ENCODE measurements at places on chromosomes 5 and 9.

DNA sequence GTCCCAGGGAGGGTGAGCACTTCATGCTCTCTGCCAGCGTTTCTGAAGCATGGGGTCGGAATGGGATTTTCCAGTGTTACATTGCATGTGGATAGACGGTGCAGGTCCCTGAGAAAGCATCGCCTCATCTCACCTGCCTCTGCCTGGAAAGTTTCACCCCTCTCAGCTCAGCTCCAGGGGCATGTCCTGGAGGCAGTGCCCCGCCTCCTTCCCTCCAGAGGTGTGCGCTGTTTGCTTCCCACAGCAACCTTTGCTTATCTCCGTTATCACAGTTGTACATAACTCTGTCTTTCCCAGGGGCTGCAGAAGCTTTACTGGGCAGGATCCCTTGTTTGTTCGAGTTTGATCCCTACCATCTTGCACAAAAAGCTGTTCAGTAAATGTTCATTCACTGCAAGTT, 10.7 kb upstream of the CREBRF start:
- DNase-seq, result no peak

DNA sequence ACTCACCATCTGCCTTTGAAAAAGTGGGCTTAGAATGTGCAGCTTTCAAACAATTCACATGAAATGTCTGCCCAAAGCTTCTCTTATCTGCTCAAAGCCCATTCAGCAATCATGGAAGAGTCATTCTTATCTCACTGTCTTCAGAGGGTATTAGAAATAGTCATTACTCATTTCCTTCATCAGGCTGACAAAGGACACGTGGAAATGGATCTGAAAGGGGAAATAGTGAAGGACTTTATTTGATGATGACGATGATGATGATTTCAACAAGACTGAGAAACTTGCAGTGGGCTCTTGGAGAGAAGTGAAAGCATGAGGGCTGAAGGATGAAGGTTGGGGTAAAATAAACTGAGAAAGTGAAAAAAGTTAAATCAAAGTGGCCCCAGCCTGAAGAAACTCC, 194.3 kb downstream of the SMARCA2 start:
- DNase-seq, result no peak

DNA sequence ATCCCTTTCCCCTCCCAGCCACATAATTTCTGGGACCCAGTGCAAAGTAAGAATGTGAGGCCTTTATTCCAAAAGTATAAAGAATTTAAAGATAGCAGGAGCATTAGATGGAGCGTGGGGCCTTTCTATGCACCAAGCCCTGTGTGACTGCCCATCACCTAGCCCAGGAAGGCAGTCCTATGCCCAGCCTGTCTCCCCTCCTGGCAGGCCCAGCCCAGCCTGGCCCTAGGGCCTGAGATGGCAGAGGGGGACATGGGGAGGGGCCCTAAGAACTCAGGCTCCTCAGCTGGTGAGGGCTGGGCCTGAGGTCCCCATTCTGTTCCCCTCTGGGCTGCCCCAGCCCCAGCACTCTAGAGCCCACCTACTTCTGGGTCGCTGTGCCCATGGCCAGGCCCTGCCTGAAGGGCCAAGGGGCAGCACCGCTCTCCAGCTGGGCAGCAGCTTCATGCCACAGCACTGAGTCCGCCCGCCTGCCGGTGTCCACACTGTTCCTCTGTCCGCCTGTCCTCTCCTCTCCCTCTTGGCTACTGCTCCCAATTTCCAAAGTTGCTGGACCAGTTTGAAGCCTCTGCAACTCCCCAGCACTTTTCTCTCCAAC, 995 bp upstream of the SLC23A1 start:
- no peak for DNase-seq

DNA sequence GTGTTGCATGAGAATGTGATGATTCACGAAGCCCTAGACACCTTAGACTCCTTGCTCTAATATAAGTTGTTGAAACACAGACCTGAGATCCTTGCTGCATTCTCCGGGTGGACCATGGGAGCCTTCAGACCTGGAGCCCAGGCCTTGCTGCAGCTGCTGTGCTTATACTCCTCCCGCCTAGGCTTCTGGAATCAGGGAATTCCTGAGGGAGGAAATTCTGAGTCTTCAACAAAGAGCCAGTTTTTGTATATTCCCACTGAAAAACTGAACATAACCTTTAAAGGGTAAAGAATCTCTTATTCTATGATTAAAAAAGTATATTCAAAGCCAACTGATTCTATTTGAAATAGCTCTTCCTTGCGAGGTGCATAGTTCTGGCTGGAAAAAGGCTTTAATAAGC, 245.1 kb upstream of the ELAVL2 start:
- no peak for DNase-seq

GRCh38 chr9:126291925-126292324, 34.7 kb upstream of the MVB12B start:
- no peak for DNase-seq

DNA sequence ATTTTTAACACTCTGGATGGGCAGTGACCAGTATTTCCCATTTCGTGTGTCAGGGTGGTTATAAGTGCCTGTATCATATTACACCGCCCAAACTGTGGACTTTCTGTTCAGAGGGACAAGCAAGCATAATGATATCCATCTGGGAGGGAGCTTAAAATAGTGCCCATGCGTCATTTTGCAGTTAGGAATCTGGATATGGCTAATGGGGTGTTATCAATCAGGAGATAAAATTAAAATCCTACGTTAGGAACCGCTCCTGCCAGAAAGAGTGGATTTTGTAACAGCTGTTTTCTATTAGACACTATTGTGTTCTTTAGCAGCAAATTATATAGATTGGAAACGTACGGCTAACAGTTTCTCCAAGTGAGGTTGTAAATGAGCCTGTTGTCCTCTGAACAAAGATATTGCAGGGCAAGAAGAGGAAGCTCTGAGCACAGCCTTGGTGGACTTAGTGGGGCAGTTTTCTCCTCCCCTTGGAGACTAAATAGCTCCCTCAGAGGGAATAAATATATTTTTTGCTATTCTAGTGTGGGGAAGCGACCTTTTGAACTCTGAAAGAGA, 160.4 kb downstream of the SPATA31D1 start:
- no peak for DNase-seq

DNA sequence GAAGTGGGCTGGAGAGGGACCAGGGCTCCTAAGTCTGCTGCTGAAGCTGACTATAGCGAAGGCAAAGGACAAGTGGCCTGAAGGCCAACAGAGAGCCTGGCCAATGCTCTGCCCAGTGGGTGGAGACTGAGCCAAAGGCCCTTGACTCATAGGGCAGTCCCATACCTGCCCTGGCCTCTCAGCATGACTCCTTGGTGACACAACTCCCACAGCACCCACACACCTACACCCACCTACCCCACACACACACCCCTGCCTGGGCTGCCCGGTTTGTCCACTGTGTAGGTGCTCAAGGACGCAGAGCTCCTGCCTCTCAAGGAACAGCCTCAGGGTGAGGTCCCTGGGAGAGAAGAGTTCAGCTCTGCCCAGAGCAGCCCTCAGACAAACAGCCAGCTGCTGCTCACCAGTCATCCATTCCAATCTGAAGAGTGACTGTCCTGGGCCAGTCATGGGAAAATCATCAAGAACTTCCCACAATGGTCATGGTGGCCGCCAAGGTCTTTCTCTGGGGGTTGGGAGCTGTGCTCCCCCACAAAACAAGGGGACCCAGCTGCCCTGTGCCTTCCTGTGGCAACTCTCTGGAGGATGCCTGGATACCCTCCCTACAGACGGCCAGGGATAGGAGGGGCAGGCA, 5.0 kb downstream of the TNIP1 start:
- no peak for DNase-seq

DNA sequence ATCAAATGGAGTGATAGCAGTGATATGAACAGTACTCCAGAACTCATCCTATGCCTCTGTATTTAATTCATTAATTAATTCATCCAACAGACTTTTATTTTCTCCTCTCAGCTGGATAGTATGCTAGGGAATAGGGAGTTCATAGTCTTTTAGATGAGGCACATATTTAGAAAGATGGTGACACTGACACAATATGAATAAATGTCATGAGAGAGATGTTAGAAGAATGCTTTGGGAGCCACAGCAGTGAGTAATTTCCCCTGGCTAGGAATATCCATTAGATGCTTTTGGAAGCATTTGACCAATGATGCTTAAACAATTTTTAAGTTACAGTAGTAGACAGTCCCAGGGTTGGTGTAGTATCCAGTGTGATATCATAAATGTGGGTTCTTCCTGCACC, 428.7 kb upstream of the SGCD start:
- DNase-seq, result no peak

DNA sequence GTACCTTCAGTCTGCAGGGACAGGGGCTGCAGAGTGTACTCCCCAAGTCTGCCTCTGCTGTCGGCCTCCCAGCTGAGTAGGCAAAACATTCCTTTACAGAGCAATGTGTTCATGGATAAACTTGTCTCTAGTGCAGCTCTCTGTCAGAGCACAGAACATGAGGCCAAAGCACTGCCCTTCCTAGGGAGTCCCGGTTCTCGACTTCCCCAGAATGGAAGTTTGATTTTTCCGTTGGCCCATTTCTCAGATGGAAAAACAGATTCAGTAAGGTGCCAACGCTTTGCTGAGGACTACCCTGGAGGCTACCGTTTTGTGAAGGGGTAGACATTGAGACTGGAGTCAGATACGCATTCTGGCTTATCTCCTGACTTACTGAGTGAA, 422 bp upstream of the TRIM32 start:
- no peak for DNase-seq

DNA sequence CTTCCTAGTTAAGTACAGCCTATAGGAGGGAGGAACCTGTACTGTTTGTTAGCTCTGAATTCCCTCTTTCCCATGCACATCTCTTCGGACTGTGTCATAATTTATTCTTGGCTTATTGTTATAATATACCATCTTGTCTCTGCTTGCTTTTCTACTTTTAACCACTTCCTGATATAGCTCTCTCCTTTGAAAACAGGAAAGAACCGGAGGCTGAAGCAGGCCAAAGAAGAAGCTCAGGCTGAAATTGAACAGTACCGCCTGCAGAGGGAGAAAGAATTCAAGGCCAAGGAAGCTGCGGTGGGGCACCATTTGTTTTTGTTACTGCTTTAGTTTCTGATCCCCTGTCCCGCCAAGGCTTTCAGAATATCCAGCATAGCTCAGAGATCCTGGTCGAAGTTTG, 4.8 kb downstream of the ATP6V1G1 start:
- DNase-seq, result peak; percentile 52

DNA sequence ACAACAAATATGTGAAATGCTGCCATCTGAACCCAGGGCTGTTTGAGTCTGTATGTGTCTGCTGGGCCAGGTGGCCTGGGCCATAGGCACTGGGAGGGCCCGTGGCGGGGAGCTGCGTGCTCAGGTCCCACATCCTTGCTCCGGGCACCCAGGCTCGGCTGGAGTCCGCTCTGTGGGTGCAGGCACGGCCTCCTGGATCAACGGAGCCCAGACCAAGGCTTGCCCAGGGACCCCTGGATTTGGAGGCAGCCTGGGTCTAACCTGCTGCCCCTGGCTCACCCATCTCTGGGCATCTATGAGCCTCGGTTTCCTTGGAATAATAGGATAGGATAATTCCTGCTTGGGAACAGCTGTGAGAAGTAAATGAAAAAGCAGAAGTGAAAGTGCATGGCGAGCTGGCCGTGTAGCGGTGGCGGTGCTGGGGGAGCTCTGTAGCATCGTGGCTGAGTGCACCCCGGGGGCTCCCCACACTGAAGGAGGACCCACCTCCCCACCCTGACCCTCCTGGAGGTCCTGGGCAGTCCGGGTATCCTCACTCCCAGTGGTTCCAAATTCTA, 1.2 kb downstream of the CDHR2 start:
- DNase-seq, result no peak

DNA sequence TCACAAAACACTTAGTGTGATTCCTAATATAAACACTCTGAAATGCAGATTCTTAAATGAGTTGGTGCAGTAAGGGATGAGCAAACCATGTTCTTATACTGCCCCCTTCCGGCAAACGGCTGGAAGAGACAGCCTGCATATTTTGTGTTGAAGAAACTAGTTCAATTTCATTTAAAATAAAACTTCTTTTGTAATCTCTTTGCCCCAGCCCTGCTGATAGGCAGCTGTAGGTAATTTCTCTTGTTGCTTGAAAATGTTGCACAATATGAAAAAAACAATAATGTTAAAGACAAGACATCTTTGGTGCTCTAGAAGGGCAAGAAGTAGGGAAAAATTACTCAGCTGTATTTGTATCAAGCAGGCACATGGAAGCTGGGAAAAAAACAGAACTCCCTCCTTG, 89.7 kb upstream of the CCNG1 start:
- DNase-seq, result peak; percentile 55

GRCh38 chr5:351921-352245, 30.4 kb downstream of the AHRR start:
- no peak for DNase-seq

GRCh38 chr5:9231842-9232241, 314.0 kb downstream of the SEMA5A start:
- DNase-seq, result no peak
